ENCODE measurements at places on chromosomes 3 and 15.

DNA sequence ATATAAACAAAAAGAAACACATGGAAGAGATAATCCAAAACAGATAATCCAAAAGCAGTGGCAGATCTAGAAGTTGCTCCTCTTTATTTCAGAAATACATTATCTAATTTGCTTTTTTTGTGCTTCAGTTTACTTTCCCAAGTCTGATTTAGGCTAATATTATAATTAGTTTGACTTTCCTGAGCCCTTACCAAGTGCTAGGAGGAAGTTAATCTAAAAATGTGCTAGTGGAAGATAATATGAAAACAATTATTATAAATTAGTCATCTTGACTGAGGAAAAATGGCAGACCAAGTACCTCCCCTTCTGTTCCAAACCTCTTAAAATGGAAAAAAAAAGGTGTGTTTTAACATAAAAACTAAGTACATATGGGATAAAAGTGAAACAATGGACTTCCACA is 17.5 kb downstream of the SLC9A9 start:
- no peak for DNase-seq

DNA sequence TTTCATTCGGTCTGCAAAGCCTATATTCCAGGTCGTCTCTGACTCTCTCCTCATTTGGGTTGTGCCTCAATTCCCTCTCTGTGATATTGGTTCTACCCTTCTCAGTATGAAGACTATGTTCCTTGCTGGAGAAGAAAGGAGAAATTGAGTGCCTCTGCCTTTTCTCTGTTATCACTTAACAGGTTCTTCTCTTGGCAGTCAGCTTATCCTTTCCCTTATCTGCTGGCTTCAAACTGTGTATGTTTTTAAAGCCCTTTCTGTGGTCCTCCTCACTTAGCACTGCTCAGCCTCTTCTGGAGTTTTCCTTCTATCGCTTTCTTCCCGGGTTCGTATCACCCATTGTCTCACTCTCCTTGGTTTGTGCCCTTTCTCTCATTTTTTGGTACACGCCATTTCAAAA is 65.3 kb upstream of the FSTL1 start:
- DNase-seq, result no peak

DNA sequence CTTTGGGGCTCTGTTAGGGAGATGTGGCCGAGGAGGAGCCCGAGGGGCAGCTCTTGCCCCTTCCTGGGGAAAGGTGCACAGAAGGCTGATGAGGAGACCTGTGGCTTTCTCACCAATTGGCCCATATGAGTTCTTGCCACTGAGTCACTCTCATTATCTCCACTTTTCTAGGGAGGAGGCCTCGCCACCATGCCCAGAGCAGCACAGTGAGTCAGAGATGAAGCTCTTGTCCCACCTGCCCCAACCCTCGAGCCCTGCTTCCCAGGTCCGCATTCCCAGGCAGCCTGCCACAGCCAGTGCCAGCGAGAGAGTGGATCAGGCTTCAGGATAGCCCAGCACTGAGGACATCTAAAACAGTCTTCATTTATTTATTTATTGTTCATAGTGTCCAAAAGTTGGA is 53.5 kb downstream of the AMOTL2 start:
- DNase-seq, result no peak

GRCh38 chr3:13160619-13161018 is 87.4 kb upstream of the IQSEC1 start:
- DNase-seq, result no peak

- DNase-seq, result no peak
These were observed 18.7 kb downstream of the BHLHE40 start for GRCh38 chr3:4997946-4998345.

DNA sequence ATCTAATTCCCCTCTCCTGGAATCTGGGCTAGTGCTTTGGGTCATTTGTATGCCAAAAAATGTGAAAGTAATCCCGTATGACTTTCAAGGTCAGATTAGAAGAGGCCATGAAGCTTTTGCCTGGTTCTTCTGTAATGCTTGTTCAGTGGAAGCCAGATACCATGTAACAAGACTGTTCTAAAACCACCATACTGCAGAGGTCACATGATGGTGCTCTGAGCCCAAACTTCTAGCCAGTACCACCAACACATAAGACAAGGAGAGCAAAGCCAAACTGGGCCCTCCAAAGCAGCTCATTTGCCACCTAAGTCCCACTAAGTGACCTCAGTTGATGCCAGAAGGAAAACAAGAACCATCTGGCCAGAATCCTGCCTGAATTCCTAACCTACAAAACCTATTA is 64.3 kb upstream of the MELTF start:
- no peak for DNase-seq

DNA sequence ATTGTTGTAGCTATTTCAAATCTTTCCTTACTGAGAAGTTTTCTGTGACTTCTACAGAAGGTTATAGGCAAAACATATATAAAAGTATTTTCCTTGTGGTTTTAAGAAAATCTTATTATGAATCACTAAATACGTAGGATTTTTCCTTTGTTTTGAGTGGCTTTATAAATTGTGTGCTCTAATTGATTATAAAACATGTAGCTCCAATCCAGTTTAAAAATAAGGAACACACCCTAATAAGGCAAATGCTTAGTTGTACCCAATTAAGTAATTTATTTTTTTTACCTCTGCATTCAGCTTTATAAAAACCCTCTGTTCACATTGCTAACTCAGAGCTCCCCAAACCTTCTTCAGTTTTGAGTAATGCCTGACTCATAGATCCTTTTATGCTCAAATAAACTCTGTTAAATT is 408.0 kb downstream of the NAALADL2 start:
- DNase-seq, result no peak

- no peak for DNase-seq
These were observed 55.4 kb downstream of the DCBLD2 start for GRCh38 chr3:98846101-98846500.

DNA sequence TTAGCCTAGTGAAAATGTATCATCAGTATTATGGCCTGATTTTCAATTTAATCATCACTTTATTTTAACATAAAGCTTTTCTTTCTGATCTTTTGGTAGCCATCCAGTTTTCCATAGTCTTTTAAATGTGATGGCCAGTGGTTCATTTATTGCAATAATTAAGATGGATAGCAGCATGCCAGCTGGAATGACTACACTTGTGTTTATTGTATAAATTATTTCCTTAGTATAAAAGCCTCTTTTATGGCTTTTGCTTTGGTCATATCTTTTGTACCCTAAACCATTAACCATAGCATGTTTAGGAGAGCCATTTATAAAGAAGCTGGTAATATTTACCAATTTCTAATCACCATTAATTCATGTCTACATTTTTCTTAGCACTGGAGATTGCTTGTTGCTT is 31.7 kb downstream of the ALCAM start:
- no peak for DNase-seq

GRCh38 chr3:188315553-188315952 is 161.6 kb downstream of the LPP start:
- DNase-seq, result no peak

GRCh38 chr3:4853749-4854140 is 125.5 kb upstream of the BHLHE40 start:
- no peak for DNase-seq

DNA sequence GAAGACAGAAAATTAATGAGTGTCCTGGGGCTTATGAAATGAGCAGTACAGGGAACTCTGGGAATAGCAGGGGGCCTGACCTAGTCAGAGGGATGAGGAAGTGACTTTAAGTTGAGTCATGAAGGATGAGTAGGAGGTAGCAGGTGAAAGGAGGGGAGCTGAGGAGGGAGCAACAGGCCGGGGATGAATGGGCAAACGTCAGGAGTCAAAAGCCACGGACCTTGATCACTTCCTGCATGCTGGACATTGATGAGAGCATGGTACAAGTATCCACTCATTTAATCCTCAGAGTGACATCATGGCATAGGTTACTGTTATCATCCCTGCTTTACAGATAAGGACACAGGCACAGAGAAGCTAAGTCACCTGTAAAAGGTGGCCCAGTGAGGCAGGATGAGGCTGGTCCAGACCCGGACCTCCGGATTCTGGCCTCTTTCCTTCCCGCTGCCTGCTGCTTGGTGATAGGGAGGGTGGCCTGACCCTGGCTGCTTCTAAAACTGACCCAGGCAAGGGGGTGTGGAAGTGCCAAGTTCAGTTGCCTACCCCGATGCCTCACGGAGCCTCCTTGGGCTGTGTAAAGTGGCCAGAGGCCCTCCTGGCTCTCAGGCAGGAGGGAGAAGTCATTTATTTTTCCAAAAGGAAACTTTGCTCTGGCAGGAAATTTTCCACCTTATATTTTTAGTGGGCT is 7.6 kb downstream of the CORO2B start:
- DNase-seq, result no peak

DNA sequence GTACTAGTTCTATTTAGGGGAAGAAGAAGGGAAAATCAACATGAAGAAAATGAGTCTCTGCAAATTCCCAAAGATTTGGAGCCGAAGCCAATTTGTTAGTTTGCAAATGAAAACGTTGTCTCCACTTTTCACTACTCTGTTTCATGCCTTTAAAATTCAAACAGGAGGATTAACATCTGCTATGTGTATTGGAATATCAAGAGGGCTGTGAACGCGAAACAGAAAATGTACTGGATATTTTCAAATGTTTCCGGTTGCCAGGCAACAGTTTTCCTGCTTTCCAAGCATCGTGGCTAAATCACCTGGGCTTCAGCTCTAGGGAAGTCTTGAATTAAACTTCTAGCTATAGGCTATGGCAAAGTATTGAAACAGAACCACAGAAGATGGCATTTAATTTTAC is 172.8 kb downstream of the KCNMB2 start:
- no peak for DNase-seq

GRCh38 chr3:139811331-139811730 is 123.7 kb upstream of the CLSTN2 start:
- no peak for DNase-seq

DNA sequence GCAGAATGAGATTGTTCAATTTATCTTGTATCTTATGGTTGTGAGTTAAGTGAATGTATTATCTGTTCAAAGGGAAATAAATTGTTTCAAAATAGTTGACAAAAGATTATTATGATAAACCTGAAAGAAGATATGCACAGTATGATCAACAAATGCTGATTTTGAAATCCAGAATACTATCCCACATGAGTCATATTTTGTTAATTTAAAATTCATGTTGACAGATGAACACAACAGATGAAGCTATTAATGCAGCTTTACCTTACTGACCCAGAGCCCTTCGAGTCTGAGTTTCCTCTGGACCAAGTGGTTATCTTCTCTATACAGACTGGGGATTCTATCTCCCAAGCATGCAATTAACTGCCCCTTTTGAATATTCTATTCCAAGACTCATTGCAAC is 482.8 kb downstream of the FGF12 start:
- no peak for DNase-seq

DNA sequence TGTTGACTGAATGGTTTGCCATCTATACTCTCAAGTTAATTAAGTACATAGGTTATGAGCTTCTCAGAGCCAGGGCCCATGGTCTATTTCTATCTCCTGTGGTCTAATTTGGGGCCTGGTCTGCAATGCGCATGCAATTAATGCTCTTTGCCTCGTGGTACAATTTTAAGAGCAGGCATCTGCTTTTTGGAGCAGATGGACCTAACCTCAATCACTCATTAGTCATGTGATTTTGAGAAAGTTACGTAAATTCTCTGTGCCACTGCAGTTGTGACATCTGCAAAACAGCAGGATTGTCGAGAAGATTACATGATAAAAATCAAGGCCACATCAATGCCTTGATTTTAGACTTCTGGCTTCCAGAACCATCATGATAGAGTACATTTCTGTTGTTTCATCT is 543.7 kb upstream of the ADAMTS9 start:
- DNase-seq, result no peak

DNA sequence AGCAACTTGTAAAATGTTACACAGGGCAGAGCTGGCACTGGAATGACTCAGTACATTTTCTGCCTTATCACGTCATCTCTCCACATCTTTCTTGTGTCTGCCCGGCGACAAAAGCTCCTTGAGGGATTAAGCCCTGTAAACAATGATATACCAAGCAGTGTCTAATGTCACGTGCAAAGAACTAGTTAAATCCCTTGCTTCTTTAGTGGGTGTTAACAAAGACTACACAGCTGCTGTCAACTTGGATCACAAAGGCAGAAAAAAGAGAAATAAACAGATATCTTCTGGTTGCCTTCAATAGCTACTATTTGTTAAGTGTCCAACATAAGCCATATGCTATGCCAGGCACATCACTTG is 48.1 kb upstream of the FRMD4B start:
- no peak for DNase-seq

DNA sequence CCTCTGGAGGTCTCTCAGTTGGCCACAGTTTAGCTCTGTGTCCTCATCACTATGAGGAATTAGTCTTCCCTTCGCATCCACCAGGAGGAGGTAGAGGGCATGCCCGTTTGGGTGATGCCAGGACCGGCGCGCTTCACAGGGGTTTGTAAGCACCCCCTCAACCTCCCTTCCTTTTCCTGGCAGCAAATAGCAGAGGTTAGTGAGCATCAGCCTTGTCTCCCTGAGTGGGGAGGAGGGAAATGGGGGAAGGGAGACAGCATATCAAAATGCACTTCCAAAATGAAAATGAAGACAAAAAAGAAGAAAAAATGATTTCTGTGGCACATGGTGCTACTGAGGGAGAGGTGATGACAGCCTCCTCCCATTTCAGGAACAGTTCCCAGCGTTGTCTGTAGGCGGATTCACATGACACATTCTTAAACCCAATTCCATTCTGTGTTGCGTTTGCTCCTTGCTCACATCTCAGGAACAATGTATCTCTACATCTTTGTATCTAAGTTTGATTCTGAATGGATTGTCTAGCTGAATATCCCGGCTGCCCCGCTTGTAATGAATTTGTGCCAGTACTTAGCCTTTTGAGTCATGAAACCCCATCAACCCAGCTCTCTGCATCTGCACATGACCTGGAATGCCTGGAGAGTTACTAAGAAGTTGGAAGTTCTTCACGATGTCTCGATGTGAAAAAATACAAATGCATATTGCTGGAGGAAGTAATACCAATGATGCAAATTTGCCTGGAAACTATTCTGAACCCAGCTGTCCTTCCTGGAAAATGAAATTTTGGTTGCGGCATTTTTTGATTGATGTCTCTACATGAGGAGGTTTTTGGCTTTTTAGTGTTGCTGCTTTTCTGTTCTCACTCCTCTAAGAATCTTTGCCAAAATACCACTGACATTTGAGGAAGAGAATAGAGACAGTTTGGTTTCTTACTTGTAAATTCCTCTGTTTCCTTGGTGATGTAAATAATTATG is 45.2 kb downstream of the TYRO3 start:
- DNase-seq, result peak; percentile 57

- DNase-seq, result no peak
These were observed 66.2 kb downstream of the RPLP1 start for GRCh38 chr15:69518806-69519205.
